ENCODE measurements at places on chromosomes 5 and 9.
A peak's percentile ranks its signal among the peaks of the same experiment; 100 is the strongest.

DNA sequence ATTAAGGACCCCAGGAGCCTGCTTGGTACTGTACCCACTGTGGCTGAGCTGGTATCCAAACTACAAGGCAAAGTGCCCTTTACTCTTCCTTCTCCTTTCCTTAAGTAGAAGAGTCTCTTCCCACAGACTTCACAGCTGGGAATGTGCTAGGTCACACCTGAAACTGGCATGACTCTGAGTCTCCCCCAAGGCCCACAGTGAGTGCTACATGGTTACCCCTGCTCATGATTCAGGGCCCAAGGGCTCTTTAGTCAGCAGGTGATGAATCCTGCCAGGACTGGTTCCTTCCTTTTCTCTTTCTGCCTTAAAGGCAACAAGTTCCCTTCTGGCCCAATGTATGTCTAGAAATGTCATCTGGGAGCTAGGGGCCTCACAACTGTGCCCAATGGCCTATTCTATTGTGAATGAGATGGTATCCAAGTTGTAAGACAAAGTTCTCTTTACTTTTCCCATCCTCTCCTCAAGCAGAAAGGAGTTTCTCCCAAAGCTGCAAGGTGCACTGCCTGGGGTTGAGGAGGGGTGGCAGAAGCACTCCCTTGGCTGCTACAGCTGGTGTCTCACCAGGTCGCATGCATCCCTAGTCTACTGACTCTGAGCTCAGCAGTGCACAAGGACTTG, 134.4 kb downstream of the TMEM38B start:
- DNase-seq, result no peak

- DNase-seq, result no peak
Observed at GRCh38 chr9:69090946-69091345, 55.4 kb downstream of the FXN start.

- DNase-seq, result no peak
Observed at GRCh38 chr5:67289763-67290521, 93.3 kb upstream of the CD180 start.

DNA sequence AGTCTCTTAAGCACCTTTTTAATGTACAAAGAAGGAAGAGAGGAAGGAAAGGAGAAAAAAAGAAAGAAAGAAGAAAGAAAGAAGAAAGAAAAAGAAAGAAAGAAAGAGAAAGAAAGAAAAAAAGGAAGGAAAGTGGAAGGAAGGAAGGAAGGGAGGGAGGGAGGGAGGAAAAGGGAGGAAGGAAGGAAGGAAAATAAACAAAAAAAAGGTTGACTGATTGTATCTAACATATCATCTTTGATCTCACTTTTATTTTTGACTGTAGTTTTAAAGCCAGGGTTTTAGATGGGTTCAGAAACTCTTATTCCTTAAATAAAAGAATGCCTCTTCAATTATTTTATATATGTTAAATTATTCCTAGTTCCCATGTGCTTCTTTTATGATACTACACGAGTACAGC, 794.5 kb downstream of the CDH12 start:
- DNase-seq, result no peak

- DNase-seq, result no peak
Observed at GRCh38 chr5:16737209-16737608, 120.4 kb upstream of the RETREG1 start.

- DNase-seq, result no peak
Observed at GRCh38 chr5:56480078-56480704, 247.1 kb upstream of the ANKRD55 start.

DNA sequence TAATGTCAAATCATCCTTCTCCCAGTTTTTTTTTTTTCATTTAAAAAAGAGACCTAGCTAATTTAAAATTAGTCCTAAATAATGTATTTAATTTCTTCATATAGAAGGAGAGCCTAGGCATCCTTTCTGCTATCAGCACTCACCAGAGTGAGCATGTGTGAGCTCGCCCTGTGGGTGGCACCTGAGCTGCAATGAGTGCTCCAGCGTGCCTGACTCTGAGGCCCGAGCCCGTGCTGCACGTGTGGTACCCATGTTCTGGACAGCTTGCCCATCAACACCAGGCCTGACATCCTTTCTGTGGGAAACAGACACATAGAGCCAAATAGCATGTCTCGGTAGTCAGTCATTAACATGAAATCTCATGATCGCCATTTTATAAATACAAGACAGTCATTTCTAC, 381.4 kb downstream of the DTWD2 start:
- DNase-seq, result no peak

GRCh38 chr5:57495285-57496086, 12.9 kb upstream of the ACTBL2 start:
- no peak for DNase-seq

- DNase-seq, result no peak
Observed at GRCh38 chr5:147779694-147780093, 2.8 kb downstream of the JAKMIP2 start.

- no peak for DNase-seq
Observed at GRCh38 chr5:134005417-134006061, 764 bp upstream of the VDAC1 start.

DNA sequence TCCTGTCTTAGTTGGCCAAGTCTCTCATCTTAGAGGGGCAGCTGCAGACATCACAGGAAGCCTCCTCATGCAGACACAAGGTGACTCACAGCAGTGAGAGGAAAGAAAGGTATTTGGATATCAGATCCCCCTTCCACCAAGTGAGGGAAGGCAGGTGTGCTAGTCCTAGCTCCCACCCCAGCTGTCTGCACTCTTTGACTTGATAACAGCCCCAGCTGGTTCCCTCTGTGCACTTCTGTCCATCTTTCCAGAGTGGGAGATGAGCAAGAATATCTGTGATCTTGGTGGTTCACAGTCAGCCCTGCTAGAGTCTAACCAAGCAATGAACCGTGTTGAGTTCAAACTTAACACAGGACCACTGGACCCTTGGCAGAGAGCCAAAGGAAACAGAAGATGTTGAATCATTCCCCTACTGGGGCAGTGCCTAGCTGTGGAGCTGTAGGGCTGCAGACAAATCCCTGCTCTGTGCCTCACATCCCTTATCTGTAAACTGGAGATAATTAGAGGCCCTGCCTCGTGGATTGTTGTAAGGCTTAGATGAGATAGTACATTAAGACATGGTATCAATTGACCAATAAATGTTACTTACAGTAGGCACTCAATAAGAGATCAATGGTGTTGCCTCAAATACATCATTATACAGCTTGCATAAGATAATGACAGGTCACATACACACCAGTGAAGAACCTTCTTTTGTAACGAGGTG, 39.1 kb downstream of the SH3RF2 start:
- DNase-seq, result peak; percentile 51

- DNase-seq, result no peak
Observed at GRCh38 chr5:147092044-147092443, 142.8 kb upstream of the STK32A start.

GRCh38 chr5:170173227-170173626, 59.6 kb upstream of the C5orf58 start:
- no peak for DNase-seq

DNA sequence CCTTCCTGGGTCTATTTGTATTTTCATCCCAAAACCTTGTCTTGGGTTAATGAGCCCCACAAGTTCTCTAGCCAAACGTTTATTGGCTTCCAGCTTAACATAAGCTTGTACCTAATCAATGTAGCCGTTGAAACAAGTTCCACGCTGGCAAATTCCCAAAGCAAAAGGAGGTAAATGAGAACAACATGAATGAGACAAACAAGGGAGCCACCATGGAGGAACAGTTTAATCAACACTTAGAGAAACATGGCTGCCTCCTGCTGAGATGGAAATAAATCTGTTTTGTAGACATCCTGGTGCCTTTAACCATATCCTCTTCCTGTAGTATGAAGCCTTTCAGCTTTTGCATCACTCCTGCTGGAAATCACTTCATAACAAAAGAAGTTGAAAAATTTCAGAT, 166.6 kb upstream of the NFIB start:
- no peak for DNase-seq

- DNase-seq, result no peak
Observed at GRCh38 chr5:71711610-71712009, 7.5 kb upstream of the CARTPT start.

DNA sequence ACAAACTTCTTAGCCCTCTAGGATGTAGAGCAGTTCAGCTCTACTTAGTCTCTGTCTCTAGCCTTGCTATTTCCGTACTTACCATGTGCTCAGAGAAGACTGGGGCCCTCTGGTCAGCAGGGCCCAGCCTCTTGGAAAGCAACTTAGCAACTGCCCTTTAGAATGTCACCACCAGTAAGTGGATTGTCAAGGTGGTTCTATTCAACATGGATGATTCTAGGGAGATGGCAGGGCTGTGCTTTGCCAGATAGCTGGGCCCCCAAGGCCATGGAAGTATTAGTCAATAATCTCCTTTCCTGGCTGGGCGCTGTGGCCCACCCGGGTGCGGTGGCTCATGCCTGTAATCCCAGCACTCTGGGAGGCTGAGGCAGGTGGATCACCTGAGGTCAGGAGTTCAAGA, 177.6 kb upstream of the MVB12B start:
- no peak for DNase-seq

DNA sequence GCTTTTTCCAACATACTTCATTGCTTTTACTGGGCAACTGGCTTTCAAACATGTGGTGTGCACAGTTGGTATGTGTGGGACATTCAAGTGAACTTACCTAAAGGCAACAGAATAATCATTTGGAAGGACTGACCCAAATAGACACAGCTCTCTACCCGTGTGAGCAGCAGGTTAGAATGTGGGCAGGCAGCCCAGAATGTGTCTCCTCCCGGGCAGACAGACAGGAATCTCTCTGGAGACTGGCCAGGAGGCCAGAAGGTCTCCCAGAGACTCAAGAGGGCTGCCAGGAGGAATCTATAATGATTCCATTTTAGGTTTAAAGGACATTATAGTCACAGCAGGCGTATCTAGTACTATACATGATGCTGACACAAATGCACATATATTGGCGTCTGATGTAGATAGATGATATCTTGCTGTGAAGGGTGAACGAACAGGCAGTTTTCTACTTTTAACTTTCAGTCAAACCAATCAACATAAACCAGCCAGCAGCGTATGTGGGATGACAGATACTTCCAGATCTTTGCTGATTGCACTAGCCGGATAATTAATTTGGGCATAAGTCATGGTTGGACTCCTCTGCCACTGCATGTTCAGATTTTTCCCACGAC, 297.4 kb upstream of the ZNF608 start:
- DNase-seq, result peak; percentile 53

GRCh38 chr5:13529300-13529699, 415.2 kb downstream of the DNAH5 start:
- no peak for DNase-seq

- no peak for DNase-seq
Observed at GRCh38 chr5:159963935-159964334, 45.0 kb upstream of the TTC1 start.

DNA sequence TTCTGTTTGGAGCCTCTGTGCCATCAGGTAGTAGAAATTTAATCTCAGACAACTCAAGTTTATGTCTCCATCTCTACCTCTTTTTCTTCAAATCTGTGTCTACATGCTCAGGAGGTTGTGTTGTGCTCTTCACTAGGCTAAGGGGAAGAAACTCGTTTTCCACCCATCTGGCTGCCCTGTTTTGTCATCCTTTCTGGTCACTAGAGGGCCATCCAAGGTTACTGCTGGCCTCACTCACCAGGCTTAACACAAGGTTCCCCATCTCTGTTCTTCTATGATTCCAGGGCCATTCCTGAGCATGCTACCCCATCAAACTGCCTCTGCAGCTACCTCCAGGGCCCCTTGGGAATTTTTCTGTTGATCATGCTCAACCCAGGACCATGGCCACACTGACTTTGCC, 213.3 kb upstream of the FBXL7 start:
- no peak for DNase-seq

DNA sequence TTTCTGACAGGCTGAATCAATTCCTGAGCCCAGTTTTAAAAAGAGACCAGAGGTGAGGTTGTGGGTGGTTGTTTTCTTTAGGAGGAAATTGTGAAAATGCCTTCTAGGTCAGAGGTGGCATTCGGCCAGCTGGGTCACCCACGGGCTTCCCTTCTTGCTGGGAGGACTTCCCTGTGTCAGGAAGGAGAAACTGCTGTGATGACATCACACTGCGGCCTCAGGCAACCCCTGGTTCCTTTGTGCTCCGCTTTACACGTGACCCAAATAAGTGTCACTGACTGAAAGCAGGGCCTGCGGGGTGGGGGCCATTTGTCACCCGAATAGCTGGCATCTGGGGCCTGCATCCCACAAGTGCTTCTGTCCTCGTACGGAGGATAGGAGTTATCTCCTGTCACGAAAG, 39.7 kb downstream of the FABP6 start:
- no peak for DNase-seq

DNA sequence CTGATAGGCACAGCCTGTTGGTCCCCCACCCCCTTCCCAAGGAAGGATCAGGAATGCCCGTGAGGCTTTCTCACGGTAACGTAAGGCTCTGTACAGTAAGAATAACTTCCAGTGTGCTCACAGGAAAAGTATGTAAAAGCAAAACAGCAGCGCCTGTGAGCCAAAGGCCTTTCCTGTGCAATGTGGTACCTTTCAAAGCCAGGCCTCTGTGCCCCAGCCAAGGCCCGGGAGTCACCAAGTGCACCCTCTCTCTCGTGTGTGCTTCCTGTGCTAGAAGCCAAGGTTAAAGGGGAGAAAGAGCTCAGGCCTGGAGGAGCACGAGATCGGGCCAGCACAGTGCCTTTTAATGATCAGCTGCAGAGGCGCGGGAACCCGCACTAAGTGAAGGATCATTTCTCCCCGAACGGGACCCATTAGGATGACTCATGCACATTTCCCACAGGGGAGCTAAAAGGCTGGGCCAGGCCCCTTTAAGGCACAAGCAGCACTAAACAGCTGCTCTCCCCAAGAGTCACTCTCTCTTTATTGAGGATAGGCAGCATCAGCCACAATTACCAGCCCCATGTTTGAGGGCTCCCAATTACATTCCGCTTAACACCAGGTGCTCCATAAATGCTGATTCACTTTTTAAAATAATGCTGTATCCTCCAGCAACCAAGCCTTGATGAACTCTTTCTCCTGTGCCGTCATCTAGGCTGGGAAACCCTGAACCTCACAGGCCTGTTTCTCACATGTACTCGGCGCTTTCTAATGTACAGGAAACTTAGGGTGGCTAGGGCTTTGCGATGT, 42.8 kb downstream of the SHB start:
- peak; percentile 95 for DNase-seq

DNA sequence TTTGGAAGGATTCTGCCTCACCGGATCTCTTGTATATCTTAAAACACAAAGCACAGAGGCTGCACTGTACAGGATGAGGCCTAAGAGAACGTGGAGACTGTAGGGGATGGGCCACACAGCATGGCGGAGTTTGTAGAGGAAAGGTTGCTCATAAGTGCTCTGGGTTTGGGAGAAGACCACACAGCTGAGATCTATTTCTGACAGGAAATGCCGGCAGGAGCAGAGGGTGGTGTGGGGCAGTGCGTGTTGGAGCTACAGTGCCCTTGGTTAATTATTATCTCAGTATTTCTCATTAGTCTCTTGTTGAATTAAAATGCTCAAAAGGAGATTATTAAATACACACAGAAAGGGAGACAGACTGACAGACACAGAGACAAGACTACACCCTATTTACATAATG, 9.6 kb downstream of the PALM2AKAP2 start:
- no peak for DNase-seq

Measured in HCEC 1CT (cell line).